ENCODE measurements at places on chromosomes 13 and 19. TPM values are rescaled to one million over a fixed set of nuclear protein-coding genes. Genes with fewer than 3 reads are reported as not detected.

DNA sequence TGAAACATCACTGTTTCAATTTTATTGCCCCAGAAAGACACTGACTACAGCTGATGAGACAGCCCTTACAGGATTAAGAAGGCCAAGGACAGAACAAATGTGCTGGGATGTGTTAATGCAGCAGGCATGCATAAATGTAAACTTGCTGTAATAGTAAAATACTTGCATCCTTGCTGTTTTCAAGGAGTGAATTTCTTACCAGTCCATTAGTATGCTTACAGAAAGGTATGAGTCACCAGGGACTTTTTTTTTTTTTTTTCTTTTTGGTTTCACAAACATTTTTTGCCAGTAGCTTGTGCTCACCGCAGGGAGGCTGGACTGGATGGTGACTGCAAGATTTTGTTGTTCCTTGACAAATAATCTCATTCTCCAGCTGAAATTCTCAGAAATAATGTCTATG is 55.1 kb downstream of the GPR180 start:
- DNase-seq = peak; percentile 62

DNA sequence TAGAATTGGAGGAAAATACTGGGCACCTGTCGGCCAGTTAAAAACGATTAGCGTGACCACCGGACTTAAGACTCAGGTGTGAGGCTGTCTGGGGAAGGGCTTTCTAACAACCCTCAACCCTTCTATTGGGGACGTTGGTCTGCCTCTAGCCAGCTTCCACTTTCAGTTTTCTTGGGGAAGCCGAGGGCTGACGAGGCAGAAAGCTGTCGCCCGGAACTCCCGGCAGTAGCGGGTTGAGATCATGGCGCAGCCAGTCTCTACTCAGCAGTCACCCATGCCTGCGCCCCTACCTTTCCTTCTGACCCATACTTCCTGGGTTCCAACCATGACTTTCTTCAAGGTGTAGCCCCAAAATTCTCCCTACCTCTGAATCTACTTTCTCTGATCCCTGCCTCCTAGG is 1424.1 kb downstream of the SLITRK1 start:
- no peak for DNase-seq

GRCh38 chr19:38664503-38665211 is 17.2 kb downstream of the ACTN4 start:
- no peak for DNase-seq

- peak; percentile 72 for DNase-seq
Observed at GRCh38 chr13:27379694-27380641, 44.5 kb upstream of the GTF3A start.

GRCh38 chr13:95710313-95710712 is 33.4 kb downstream of the DNAJC3 start:
- peak; percentile 33 for DNase-seq

- DNase-seq = peak; percentile 56
Observed at GRCh38 chr19:29084266-29084665, 128.7 kb downstream of the UQCRFS1 start.

GRCh38 chr13:30193279-30194234 is 113.8 kb downstream of the KATNAL1 start:
- DNase-seq = no peak

DNA sequence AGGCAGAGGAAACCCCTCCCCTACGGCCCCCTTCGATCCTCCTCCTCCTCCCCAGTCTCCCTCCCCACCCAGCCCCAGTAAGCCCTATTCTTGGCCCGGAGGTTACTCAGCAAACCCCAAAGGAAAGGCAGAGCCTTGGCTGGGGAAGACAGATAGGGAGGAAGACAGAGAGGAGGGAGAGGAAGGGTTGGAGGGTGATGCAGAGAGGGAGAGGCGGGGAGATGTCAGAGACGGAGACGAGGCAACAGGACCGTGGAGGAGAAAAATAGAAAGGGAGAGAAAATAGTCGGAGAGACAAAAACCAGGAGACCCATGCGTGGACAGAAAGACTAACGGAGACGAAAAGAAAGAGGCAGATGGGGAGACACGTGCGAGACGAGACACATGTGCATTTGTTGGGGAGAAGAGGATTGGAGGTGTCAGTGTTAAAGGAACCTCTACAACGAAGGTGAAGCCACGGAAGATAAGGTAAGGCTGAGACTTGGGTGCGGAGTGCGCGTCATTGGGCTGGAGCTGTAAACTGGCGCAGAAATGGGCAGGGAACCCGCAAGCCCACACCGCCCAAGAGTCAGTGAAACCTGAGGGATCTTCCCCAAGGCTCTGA is 2.9 kb downstream of the TGFB1 start:
- DNase-seq = peak; percentile 39

GRCh38 chr19:11425719-11426457 is 6.8 kb upstream of the RGL3 start:
- no peak for DNase-seq

DNA sequence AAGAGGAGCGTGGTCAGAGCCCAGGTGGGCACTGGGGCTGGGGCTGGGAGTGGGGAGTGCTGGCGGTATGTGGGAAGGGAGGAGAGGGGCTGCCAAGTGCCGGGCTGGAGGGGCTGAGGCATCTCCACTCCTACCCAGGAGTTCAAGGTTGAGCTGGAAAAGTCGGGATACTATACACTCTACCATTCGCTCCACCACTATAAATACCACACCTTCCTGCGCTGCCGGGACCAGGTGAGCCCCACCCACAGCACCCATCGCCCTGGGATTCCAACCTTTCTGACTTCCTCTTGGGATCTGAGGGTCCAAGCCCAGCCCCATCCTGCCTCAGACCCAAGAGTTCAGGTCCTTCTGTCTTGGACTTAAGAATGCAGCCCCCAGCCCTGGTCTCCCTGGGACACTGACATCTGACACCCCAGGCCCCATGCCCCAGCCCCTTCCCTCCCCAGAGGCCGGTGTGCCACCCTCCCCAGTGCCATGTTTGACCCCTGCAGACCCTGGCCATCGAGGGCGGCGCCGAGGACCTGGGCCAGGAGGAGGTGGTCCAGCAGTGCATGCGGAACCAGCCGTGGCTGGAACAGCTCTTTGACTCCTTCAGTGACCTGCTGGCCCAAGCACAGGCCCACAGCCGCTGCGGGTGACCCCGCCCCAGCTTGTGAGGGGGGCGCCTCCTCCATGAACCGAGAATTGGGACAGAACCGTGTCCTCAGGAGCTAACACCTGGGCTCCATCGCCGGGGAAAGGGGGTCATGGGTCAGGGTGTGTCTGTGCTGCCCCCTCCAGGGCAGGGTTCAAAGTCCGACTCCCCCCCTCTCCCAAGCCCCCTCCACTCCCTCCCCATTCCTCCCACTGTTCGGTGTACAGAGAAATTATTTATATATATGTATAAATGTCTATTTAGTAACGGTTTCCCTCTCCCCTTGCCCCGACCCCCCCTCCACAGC is 14.7 kb downstream of the RRAS start:
- no peak for DNase-seq

DNA sequence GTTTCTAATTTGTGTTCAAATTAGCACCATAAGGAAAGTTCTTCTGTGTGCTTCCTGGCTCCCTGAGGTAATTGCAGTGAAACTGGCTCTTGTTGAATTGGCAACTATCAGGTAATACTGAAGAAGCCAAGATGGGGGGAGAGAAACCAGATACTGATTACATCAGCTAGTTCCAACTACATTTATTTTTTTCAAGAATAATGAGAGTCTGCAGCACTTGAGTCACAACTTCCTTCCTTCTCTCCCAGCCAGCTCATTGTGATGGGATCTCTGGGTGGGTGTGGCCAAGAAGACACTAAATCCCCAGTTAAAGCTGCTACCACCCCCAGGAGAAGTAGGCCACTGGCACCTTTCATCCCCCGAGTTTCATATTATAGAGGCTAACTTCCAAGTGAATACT is 100.7 kb upstream of the RXFP2 start:
- DNase-seq = peak; percentile 77

DNA sequence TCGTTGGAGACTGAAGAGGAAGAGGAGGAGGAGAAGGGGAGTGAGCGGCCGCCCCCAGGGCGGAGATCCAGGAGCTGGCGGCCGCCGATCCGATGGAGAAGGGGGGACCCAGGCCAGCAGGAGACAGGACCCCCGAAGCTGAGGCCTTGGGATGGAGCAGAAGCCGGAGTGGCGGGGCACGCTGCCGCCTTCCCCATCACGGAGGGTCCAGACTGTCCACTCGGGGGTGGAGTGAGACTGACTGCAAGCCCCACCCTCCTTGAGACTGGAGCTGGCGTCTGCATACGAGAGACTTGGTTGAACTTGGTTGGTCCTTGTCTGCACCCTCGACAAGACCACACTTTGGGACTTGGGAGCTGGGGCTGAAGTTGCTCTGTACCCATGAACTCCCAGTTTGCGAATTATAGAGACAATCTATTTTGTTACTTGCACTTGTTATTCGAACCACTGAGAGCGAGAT is 1.8 kb downstream of the GADD45B start:
- DNase-seq = peak; percentile 32

DNA sequence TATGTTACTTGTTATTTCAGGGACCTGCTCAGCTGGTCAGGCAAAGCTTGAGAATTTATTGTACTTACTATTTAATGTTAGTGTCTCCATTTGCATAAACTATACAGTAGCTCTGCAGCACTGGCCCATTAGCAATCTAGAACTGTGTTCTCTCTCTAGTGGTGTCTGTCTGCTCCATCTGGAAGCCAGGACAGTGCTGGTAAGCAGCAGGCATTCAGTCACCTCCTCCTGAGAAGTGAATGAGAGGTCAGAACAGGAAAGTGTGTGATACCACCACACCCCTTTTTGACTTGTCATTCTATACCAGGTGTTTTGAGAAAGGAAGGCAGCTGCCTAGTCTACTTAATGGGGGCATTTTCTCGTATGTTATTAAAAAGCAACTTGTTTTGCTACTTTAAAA is 3.9 kb downstream of the COG3 start:
- DNase-seq = no peak

GRCh38 chr13:39892721-39893685 is 237.5 kb downstream of the COG6 start:
- DNase-seq = no peak

- DNase-seq = no peak
Observed at GRCh38 chr19:51794885-51795490, at the start of gene FPR3. TSS of gene FPR3 (plus strand) at chr19:51795157. CDS start at chr19:51823749, 28,592 bp downstream.

Gene AKAP8L
- 83.8 TPM for total RNA-seq

Gene IGFL1
- not detected for total RNA-seq

Gene SBK3
- 0.43 TPM for total RNA-seq

Gene ZNF547
- total RNA-seq = 10.6 TPM

Gene KIR2DL3
- not detected for total RNA-seq

Gene ZNF418
- total RNA-seq = not detected

Gene HSH2D
- not detected for total RNA-seq

Gene KISS1R
- not detected for total RNA-seq

Gene SLC15A1
- not detected for total RNA-seq

Gene MTUS2
- not detected for total RNA-seq

Gene KLK3
- total RNA-seq = not detected

Gene TBXA2R
- total RNA-seq = 1.9 TPM
